Right renal cortex interstitium (tissue), 3 donors: ENCODE measurements at places on chromosomes 6 and 20.

- no peak for DNase-seq
These were observed 786 bp downstream of the ADRM1 start for GRCh38 chr20:62303340-62304226.

DNA sequence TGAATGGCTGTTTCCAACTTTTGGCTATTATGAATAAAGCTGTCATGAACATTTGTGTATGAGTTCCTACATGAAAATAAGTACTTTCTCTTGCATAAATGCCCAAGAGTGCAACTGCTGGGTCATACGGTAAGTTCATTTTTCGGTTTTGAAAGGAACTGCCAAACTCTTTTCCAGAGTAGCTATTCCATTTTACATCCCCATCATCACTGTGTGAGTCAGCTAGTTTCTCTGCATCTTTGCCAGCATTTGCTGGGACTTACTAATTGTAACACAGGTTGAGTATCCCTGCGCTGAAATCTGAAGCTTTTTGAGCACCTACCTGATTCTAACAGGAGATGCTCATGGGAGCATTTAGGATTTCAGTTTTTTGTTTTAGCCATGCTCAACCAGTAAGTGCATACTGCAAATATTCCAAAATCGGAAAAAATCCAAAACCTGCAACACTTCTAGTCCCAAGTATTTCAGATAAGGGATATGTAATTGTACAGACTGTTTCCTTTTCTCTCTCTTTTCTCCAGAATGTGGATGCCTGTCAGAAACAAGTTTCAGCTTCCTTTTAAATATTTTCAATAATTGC lies 118.4 kb downstream of the DTNBP1 start:
- DNase-seq: no peak

DNA sequence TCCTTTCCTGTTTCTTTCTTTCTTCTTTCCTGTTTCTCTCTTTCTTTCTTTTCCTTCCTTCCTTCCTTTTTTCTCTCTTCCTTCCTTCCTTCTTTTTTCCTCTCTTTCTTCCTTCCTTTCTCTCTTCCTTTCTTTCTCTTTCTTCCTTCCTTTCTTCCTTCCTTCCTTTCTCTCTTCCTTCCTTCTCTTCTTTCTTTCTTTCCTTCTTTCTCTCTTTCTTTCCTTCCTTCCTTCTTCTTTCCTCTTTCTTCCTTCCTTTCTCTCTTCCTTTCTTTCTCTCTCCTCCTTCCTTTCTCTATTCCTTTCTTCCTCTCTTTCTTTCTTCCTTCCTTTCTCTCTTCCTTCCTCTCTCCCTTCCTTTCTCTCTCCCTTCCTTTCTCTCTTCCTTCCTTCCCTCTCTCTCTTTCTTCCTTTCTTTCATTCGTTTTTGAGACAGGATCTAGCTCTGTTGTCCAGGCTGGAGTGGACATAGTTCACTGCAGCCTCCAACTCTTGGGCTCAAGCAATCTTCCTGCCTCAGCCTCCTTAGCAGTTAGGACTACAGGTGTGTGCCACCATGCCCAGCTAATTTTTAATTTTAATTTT lies 170.8 kb upstream of the GMDS start:
- DNase-seq: no peak

DNA sequence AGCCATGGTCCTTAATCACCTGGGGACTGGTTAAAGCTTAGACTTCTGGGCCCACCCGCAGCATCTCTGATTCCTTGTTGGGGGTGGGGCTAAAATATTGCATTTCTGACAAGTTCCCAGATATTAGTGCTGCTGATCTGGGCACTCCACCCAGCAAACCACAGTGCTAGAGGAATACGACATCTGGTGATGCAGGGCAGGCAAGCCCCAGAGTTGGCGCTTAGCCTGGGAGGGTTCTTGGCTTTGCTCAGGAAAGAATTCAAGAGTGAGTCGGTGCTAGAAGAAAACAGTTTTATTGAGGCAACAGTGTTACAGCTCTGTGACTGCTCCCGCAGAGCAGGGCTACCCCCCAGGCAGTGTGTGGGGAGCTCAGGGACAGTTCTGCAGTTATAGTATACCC lies 210.7 kb downstream of the TFAP2C start:
- DNase-seq: no peak

- DNase-seq: no peak
These were observed 75.2 kb downstream of the RAMACL start for GRCh38 chr6:166511316-166511715.

DNA sequence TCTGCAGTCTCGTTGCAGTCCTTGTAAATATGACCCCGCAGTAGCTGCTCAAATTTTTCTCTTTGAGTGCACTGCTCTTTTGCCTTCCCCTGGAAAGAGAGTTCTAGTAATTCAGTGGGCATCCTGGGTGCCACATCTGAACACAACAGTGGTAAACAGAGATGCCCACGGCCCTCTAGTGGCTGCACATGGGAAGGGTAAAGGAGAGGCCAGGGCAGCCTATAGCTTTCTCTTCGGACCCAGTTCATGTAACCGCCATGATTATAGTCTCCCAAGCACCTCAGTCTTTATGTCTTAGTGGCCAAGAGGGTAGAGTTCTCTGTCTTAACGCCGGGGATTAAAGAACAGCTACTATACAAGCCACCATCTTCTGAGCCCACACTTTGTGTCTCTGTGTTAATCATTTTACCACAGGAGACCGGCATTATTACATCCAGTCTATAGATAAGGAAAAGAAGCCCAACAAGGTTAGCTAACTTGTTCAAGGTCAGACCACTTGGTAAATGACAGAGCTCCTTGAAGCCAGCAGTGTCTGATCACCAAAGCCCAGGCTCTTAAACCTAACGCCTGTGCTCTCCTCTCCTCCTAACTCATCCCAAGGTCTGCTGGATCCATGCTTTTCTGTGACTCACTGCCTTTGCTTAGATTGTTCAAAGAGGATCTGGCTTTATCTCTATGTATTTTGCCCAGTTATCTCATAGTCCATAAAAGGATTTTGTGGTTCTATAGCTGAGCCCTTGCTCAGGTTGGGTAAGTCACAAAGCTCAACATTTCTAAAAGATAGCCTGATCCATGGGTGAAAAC lies 81.8 kb downstream of the ISM1 start:
- DNase-seq: peak; percentile 16

- no peak for DNase-seq
These were observed 19.1 kb upstream of the TMEM217 start for GRCh38 chr6:37277001-37277409.

GRCh38 chr6:100078509-100078908 lies 84.5 kb upstream of the MCHR2 start:
- no peak for DNase-seq

DNA sequence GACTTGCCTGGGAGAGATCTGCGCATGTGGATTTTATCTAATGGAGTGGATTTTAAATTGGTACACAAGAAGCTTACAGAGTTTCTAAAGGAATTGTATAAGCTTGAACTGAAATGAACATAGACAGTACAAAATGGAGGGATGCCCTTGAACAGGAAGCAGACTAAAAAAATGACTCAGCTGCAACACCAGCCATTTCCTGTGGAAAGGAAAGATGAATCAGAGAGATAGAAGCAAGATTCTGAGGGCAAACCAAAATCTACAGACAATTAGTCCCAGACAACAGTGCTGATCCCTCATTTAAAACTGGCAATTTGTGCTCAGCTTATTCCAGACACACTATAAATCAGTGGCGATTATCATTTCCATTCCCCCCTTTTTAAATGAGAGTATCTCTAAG lies 114.6 kb upstream of the TCF21 start:
- no peak for DNase-seq

DNA sequence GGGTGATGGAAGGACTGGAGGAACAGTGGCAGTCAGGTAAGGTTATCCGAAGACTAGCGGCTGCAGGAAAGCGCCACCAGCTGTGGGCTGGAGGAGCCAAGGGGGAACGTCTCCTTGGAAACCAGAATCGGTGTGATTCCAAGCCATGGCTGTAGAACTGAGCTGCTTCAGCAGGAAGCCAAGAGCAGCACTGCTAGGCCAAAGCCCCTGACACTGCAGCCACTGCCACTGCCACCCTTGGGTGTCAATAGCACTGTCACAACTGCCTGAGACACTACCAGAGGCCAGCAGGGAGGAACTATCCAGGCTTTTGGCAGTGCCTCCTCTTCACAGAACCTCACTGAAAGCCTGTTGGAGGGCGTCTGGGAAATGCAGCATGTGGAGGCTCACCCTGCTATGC lies 289.6 kb upstream of the SUPT3H start:
- DNase-seq: no peak

DNA sequence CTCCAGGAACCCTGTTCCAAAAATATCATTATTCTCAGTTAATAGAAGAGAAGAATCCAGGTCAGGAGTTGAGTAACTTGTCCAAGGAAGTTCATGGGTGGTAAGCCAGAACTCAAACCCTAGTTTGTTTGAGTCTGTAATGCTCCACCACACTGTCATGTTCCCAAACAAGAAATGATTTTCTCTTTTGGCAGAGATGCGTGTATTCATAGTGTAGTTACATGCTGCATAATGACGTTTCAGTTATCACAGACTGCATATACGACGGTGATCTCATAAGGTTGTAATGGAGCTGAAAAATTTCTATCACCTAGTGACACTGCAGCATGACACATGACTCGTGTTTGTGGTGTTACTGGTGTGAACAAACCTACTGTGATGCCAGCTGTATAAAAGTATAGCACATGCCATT lies 102.6 kb downstream of the TULP4 start:
- DNase-seq: no peak
